ENCODE measurements at places on chromosomes 2 and 18.
A peak's percentile ranks its signal among the peaks of the same experiment; 100 is the strongest.

DNA sequence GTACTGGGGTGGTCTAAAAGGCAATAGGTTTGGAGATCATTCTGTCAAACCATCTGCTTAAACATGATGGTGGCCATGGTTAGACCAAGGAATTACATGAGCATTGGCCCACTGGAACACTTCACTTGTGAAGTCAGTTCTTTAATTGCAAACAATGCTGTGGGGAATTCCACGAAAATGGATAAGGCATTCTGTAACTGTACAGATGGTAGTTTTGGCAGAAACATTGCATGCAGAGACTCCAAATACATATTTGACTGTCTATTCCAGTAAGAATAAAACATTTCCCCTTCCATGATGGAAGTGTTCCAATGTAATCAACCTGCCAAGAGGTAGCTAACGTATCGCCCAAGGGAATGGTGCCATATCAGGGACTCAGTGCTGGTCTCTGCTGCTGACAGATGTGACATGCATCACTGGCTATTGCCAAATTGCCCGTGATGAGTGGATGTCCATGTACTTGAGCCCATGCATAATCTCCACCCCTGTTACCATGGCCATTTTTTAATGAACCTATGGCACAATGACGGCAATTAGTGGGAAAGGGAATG, 417.9 kb downstream of the CDH7 start:
- no peak for DNase-seq

- DNase-seq, result no peak
These were observed 592.1 kb downstream of the XIRP2 start for GRCh38 chr2:167480232-167480985.

DNA sequence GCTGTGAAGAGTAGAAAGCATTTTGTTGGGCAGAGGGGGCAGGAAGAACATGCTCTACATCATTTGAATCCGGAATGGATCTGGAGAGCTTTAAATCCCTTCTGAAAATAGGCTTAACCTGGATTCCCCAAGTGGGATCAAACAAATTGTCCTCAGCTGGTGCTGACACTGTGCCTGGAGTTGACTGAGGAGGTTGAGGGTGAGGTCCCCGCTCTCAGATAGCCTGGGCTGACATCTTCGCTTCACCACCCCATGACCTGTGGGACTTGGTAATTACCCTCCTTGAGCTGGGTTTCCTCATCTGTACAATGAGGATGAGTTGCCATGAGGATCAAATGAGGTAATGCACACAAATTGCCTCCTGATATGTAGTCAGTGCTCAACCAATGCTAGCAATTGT, 117.8 kb upstream of the SMAD2 start:
- DNase-seq, result no peak

- no peak for DNase-seq
These were observed 174.1 kb downstream of the NEDD4L start for GRCh38 chr18:58218117-58218516.

GRCh38 chr2:29747786-29748470, 173.5 kb downstream of the ALK start:
- peak; percentile 95 for DNase-seq

DNA sequence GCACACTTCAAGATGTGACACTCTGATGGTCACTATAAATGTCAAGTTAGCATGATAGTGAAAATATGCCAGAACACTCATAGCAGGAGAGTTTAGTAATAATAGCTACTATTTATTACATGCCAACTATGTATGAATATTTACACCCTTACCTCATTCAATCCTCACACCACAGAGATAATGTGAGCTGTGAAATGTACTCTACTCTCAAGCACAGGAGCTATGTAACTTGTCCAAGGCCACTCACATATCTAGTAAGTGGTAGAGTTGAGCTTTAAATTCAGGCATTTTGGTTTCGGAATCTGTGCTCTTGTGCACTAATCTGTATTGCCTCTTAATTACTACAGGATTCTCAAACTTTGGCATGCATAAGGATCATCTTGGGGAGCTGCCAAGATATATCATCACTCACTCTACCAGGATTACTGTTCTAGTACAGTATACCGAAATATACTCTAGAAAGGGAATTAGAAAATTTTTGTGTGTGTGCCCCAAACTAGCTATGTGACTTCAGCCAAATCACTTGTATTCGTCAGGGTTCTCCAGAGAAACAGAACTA, 154.3 kb downstream of the PLCL1 start:
- DNase-seq, result no peak

DNA sequence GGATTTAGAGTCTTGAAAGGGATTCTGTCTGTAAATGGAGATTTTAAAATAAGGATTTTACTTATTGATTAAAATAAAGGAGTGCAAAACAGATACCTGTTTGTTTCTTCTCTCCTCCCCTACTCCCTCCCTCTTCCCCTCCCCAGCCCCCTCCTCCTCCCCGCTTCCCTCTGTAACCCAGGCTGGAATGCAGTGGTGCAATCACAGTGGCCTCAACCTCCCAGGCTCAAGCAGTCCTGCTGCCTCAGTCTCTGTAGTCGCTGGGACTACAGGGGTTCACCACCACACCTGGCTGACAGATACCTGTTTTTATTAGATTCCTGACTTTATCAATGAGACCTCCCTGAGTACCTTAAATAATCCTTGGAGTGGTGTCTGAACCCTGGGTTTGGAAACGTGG, 57.1 kb downstream of the OXER1 start:
- no peak for DNase-seq

GRCh38 chr2:233535271-233535670, 31.3 kb downstream of the USP40 start:
- DNase-seq, result no peak

DNA sequence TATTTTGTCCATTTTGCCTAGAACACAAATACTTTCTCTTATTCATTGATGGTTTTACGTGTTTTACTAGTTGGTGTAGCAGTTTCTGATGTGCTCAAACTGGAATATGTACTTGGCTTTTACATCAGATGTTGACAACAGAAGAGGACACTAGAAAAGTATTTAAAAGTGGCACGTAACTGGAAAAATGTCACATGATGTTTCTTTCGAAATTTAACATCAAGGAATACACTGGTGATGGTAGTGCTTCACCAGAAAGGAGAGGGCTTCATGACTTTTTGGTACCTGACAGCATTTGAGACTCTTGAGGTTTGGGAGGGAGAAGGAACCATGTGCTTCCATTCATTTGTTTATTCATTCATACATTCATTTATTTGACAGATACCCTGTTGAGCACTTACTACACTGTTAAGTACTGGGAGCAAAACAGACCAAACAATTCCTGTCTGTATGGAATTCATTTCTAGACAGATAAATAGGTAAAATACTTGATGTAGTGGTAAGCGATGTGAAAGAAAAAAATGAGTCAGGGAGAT, 1.5 kb downstream of the GIGYF2 start:
- no peak for DNase-seq

GRCh38 chr2:131590366-131590765, 62.7 kb downstream of the CCDC74A start:
- DNase-seq, result no peak

DNA sequence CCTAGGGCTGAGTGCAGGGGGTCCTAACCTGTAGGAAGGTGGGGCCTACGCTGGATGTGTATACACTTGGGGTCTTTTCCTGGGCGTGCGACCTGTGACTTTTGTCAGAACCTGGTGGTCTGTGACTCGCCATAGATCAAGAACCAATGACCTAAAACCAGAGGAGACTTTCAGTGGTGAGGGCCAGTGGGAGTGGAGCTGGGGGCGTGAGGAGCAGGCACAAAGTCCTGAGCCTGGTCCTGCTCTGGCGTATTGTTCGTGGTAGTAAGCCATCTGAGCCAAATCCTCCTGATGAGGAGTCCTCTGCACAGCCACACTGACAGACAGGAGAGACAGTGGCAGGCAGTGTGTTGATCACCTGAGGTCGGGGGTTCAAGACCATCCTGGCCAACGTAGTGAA, 8.9 kb downstream of the INPP4A start:
- DNase-seq, result no peak

Data from fibroblast of skin of scalp (primary cell).